Inflammatory macrophage (primary cell): ENCODE measurements at places on chromosomes 2 and 18.
A peak's percentile ranks its signal among the peaks of the same experiment; 100 is the strongest.

- DNase-seq, result no peak
Observed at GRCh38 chr2:97745474-97746174, 32.2 kb downstream of the ZAP70 start.

DNA sequence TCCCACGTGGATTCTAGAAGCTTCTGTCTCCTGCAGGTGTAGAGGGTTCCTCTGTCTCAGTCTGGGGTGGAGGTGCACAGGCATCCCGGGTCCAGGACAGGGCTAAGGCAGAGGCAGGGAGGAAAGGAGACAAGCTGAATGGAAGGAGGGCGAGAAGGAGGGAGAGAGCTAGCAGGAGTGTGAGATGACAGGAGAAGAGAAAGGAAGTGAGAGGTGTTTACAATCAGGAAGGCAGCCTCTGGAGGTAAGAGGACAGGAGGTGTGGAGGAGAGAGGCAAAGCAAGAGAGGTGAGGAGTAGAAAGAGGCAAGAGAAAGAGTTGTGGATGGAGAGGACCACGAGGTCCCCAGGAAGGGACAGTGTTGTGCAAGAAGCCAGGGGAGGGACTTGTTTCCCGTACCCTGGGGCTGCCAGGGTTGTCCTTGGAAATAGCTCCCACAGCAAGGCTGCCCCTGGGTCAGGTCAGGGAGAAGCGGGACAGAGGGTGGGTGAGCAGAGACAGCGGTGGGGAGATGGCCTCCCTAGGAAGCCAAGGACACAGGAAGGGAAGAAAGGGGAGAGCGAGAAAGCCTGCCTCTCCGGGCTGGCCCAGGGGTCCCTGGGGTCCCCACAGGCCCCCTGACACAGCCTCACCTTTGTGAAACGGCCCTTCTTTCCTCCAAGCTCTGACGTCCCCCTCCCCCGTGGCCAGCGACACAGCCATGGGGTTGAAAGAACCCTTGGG lies 136.9 kb downstream of the CYP26B1 start:
- DNase-seq, result no peak

GRCh38 chr2:65818873-65819451 lies 386.6 kb upstream of the SPRED2 start:
- DNase-seq, result no peak

DNA sequence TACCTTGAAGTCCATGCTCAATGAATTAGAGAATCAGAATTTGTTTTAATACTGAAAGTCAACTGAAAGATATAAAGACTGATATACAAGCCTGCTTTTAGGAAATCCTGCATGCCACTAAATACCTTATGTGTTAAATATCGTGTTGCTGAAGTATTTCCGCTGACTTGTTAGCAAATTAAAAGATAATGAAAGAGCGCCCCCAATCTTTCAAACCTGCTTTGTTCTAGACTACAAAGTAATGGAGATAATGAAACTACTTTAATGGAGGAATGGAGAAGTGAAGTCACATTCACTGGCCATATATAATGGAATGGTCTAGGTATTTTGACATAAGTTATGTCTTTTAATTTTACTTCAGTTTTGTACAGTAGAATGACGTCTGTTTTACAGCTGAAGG lies 95.7 kb downstream of the ASXL3 start:
- DNase-seq, result no peak

GRCh38 chr2:138572318-138572717 lies 70.7 kb downstream of the SPOPL start:
- no peak for DNase-seq

GRCh38 chr2:131413785-131414184 lies 49.8 kb upstream of the RAB6D start:
- DNase-seq, result no peak

DNA sequence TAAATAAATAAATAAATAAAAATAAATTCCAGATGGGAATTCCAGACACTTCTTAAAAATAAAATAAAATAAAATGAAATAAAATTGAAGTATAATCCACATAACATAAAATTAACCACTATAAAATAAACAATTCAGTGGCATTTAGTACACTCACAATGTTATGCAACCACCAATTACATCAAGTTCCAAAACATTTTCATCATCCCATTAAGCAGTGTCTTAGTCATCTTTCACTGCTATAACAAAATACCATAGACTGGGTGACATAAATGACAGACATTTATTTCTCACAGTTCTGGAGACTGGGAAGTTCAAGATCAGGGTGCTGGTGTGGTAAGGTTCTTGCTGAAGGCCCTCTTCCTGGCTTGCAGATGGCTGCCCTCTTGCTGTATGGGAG lies 22.6 kb upstream of the PROKR1 start:
- peak; percentile 47 for DNase-seq

- no peak for DNase-seq
Observed at GRCh38 chr2:195252018-195252417, 405.0 kb upstream of the SLC39A10 start.

DNA sequence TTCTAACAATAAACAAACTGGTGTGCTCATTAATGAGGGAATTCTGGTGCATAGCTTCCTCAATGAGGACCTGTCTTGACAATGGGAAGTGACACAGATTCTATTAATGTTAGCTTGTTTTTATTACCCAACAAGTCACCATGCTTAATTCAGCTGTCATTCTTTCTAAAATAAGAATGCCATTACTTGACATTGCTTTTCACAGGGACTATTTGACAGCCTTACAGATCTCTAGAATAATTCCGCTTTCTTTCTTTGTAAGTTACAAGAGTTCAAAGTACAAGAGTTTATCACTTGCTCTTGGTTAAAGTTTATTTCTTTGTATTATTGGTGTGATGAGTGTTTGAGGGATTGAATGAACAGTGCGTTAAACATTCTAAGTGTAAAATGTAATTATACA lies 127.0 kb upstream of the COL5A2 start:
- no peak for DNase-seq

GRCh38 chr2:221517696-221518151 lies 54.4 kb downstream of the EPHA4 start:
- DNase-seq, result peak; percentile 19

GRCh38 chr2:223759569-223760430 lies 77.6 kb downstream of the AP1S3 start:
- no peak for DNase-seq

GRCh38 chr18:48318436-48318835 lies 90.7 kb downstream of the ZBTB7C start:
- DNase-seq, result no peak

DNA sequence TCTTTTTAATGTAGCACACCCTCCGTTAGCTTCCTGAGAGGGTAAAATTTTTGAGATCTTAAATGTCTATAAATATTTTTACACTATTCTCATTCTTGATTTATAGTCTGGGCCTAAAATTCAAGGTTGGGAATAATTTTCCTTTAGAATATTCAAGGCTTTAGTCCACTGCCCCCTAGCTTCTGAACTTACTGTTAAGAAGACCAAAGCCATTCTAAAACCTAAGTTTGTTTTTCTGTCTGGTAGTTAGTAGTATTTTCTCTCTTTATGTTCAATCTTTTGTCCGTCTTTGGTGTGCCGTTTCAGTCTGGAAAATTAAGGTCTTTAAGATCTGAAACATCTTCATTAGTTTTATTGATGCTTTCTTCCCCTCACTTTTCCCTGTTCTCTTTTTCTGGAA lies 14.5 kb downstream of the OSBPL6 start:
- DNase-seq, result no peak
